Eye (tissue), 1 donor: ENCODE measurements at places on chromosomes 11 and 22.

GRCh38 chr11:13210424-13210823, 67.2 kb upstream of the BMAL1 start:
- peak; percentile 85 for DNase-seq

GRCh38 chr11:121198491-121198890, 94.1 kb upstream of the SC5D start:
- DNase-seq: no peak

- DNase-seq: no peak
Observed at GRCh38 chr11:810040-810567, 337 bp downstream of the RPLP2 start.

GRCh38 chr22:37870273-37870672, 21.1 kb downstream of the EIF3L start:
- DNase-seq: no peak

DNA sequence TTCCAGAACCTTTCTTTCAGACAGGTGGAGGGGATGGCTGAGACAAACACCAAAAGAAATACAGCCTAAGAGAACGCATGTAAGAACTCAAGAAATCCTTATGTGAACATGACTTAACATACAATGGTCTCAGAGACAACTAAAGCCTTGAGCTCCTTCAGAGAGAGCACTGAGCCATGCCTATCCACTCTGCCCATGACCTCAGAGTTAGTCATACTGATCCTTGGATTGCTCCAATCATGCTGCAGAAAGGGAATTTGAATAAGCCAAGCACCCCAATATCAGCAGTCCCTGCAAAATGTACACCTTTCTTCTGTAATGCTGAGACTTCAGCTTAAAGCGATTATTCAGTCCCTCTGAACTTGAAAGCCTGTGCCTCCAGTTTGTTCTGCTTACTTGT, 43.2 kb upstream of the CHKA start:
- DNase-seq: no peak

DNA sequence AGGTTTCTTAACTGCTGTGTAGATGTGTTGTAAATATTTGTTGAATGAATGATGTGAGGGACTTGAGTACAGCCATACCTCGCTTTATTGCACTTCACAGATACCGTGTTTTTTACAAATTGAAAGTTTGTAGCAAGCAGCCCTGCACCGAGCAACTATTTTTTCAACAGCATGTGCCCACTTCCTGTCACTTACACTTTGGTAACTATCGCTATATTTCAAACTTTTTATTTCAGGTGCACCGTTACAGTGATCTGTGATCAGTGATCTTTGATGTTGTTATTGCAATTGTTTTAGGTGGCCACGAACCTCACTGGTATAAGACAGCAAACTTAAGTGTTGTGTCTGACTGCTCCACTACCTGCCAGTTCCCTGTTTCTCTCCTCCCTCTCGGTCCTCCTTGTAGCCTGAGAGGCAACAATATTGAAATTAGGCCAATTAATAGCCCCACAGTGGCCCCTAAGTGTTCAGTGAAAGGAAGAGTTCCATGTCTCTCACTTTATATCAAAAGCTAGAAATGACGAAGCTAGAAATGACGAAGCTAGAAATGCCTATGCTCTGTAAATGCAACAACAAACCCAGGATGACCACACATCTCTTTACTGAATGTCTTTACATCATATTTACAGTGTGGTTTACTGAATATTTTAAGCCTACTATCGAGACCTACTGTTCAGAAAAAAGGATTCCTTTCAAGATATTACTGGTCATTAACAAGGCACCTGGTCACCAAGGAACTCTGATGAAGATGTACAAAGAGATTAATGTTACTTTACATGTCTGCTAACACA, 1.0 kb downstream of the SFI1 start:
- DNase-seq: peak; percentile 7

DNA sequence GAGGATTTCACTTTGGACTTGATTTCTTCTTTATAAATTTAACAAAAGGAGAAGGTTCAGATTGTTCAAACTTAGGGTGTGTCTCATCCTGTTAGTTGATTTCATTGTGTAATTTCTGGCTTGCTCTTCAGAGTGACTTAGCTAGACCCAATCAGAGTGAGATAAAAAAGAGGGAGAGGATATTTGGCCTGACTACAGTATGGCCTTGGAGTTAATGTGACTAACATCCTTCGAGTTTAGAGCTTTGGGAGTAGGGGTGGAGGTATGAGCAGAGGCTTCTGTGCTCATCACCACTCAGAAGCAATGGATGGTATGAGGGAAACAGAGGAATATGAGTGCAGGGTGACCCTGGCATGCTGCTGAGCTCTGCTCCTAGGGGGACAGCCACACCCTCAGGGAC, 114.2 kb downstream of the ME3 start:
- DNase-seq: no peak

GRCh38 chr11:117614728-117615127, 182.3 kb downstream of the DSCAML1 start:
- DNase-seq: no peak

DNA sequence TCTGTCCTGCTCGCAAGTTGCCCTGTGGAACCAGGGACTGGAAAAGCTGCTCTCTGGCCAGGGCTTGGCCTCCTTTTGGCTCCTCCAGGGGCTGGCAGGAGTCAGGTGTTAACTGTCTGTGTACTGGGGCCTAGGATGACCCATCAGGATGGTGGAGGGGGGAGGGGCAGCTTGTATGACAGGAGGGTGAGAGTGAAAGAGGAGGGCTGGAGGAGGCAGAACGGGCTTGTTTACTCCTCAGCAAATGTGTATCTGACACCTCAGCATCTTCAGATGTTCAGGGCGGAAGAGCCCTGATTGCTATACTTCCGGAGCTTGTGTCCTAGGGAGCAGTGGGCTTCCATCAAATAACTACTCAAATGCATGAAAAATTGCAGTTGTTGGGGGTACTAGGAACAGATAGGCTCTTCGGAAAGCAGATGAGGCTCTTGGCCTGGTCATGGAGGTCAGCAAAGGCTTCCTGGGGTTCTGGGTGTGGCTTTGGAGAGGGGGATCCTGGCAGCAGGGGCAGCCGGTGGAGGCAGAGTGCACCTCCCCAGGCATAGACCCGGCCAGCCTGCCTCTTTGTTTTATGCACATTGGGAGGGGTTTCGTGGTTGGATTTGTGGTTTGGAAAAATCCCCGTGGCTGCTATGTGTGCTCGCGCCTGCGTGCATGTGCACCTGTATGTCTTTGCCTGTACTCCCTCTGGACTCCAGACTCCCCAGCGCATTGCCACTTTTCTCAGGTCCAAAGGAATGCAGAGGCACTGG, 31.2 kb downstream of the CD82 start:
- DNase-seq: no peak

GRCh38 chr11:78622666-78623065, 48.0 kb upstream of the NARS2 start:
- no peak for DNase-seq

GRCh38 chr11:47797633-47798032, 30.5 kb upstream of the FNBP4 start:
- DNase-seq: no peak

DNA sequence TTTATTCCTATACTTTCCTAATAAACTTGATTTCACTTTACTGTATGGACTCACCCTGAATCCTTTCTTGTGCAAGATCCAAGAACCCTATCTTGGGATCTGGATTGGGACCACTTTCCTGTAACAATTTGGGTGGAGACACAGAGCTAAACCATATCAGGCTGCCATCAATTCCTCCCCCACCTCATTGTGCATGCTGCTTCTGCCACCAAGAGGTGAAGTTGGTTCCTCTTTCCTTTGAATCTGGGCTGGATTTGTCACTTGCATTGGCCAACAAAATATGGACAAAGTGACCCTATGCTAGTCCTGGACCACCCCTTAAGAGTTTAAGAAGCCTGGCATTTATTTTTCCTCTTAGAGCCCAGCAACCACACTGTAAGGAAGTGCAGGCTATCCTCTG, 39.4 kb upstream of the CEP295 start:
- DNase-seq: no peak

DNA sequence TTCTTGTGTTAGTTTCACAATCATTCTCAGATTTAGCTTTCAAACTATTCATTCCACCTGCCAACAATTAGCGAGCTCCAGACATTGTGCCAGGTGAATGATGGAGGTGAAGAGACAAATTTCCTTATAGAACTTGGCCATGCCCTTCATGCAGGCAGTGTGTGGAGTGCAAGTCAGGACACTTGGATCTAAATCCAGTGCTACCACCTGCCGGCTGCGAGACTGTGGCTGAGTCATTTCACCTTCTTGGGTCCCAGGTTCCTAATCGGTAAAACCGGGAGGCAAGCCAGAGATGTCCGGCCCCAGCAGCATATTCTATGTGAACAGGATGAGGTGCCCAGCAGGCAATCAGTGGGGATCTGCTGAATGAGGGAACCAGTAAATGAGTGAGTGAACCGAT, 18.6 kb upstream of the EHF start:
- no peak for DNase-seq

DNA sequence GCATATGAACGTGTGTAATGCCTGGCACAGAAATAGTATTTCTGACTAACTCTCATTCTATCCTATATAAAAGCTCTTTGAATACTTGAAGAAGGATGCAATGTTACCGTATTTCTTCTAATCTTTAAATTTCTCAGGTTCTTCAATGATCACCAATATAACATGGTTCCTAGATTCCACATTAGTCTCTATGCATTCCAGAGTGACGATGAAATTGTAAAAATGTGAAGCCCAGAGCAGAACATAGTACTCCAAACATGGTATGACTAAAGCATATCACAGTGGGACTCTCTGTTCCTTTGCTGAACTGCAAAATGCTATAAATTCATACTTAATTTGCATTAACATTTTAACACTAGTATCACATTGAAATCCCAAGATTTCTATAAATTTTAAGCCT, 877.6 kb upstream of the CHORDC1 start:
- no peak for DNase-seq

- no peak for DNase-seq
Observed at GRCh38 chr11:92850296-92850826, 119.1 kb upstream of the MTNR1B start.

- DNase-seq: no peak
Observed at GRCh38 chr11:24598641-24599040, 101.8 kb downstream of the LUZP2 start.

DNA sequence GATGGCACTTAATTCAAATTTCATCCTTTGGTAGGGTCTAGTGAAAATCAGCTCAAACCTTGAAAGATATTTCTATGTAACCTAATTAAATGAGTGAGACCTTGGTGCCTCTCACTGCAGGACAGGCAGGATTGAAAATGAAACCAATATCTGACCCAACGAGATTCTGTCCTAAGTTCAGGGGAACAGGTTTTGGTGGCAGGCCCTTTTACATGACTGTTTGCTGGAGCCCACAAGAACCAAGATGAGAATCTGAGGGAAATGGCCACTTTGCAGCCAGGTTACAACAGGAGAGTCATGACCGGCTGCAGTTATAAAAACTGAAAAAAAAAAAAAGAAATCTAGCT, 130.2 kb downstream of the TRIM44 start:
- DNase-seq: no peak

GRCh38 chr11:64450168-64450560, 91.2 kb downstream of the RPS6KA4 start:
- DNase-seq: no peak

- no peak for DNase-seq
Observed at GRCh38 chr11:10461276-10461790, 6.3 kb downstream of the AMPD3 start.

- no peak for DNase-seq
Observed at GRCh38 chr11:134254433-134255183, 1.2 kb downstream of the ACAD8 start.

DNA sequence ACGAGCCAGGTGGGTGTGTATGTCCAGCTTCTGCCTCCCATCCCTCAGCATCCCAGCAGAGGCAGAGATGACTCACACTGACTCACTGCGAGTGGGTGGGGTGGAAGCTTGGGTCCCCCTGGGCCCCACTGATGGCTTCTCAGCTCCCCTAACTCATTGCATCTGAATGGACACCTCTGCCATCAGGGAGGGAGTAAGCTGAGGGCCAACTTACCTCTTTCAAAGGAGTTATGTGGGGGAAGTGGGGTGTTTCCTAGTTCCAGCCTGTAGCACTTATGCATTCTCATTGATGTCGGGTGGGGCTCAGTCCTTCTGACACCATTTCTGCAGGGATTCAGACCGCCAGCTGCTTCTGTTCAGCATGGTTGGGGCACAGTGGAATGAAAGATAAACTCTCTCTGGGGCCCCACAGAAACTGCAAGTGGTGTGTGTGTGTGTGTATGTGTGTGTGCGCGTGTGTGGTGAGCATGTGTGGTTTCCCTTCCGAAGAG, 1425.8 kb downstream of the TBC1D22A start:
- DNase-seq: no peak

GRCh38 chr11:70240337-70240736, 30.2 kb upstream of the PPFIA1 start:
- DNase-seq: no peak

DNA sequence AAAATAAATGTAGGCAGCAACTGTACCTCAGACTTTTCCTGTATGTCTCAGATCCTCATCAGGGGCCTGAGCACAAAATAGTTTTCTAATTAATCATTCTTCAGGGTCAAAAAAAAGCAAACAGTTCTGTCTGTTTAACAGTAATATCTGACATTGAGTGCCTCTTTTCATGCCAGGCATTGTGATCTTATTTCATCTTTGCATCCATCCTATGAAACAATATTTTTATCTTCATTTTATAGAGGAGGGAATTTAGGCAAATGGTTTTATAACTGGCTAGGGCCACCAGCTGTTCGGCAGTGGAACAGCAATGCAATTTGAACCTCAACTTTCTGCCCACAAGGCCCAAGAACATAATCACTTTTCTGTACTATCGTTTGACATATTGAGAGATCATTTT, 145.6 kb downstream of the WNT7B start:
- no peak for DNase-seq

DNA sequence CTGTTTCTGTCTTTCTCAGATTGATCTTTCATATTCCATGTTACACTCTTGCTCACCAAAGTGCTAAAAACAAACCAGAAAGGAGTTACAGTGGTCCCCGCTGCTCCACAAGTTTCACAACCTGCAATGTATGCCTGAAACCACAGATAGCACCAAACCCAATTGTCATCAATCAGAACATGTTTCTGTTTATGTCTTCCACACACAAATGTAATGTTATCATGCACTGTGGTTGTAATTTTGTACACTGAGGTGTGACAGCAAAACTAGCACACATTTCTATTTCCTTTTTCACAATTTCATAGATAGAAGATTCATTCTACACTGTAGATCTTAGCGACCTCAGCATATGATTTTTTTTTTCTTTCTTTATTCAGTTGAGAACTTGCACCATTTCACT, 1045.9 kb upstream of the RAG2 start:
- no peak for DNase-seq

DNA sequence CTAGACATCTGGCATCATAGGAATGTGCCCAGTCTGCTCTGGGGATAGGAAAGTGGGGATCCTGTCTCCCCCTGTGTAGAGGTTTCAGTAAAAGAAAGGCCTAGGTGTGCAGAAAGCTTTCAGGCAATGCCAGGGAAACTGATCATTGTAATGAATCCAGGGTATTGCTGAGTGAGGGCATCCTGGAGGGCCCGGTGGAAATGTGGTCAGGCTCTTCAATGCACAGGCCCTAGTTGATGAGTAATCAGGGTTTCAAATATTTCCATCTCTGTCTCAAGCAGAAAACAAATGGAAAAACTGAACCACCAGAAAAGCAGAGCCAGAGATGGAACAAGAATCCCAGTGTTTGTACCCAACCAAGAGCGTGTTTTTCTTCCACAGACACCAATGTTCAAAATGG, 2.0 kb downstream of the CD3E start:
- no peak for DNase-seq

- peak; percentile 30 for DNase-seq
Observed at GRCh38 chr11:110185121-110185591, 92.0 kb downstream of the ZC3H12C start.
